Activated CD8-positive, alpha-beta memory T cell treated with anti-CD3 and anti-CD28 coated beads, Interleukin-2, amount 10 ng/mL, durations not matched to agents 7 days and 5 days (primary cell): ENCODE measurements at places on chromosomes 16 and 17. TPM values are rescaled to one million over a fixed set of nuclear protein-coding genes. Genes with fewer than 3 reads are reported as not detected.
A peak's percentile ranks its signal among the peaks of the same experiment; 100 is the strongest.

GRCh38 chr16:23712976-23713375 lies at the start of gene ERN2:
Gene ERN2 (minus strand): TSS chr16:23713222. CDS start chr16:23713187, 35 bp downstream.
- no peak for DNase-seq

GRCh38 chr17:78879635-78880186 lies 23.3 kb downstream of the CEP295NL start:
- DNase-seq, result no peak

GRCh38 chr17:1620486-1620885 lies 8.1 kb downstream of the SLC43A2 start:
- no peak for DNase-seq

DNA sequence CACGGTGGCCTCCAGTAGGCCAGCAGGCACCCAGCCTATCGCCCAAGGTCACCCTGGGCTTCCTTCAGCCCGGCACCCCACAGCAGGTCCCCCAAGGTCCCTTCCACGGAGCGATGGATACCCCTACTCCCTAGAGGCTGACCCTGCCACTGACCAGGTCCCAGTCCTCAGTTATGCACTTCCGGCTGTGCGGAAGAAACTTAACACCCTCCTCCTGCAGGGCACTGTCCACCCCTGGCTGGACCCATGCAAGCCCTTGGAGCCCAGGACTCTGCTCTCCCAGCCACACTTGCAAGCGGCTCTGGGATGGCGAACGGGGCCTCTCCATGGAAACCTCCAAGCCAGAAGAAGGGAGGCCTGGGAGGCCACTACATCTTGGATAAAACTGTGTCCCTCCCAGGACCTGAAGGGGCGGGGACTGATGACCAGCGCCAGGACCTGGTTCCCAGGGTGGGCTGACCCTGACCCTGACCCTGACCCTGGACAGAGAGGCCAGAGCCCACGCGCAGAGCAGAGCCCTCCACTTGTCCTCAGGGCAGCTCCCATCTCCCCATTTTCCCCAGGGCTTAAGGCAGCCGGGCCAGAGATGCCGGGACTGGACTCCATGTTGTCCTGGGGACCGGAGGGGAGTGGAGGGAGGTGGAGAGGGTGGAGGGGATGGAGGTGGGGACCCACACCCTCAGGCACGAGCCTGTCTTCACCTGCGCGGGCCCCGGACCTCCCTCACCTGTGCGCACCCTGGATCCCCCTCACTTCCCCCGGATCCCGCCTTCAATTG lies 734 bp downstream of the CEP131 start:
- no peak for DNase-seq

DNA sequence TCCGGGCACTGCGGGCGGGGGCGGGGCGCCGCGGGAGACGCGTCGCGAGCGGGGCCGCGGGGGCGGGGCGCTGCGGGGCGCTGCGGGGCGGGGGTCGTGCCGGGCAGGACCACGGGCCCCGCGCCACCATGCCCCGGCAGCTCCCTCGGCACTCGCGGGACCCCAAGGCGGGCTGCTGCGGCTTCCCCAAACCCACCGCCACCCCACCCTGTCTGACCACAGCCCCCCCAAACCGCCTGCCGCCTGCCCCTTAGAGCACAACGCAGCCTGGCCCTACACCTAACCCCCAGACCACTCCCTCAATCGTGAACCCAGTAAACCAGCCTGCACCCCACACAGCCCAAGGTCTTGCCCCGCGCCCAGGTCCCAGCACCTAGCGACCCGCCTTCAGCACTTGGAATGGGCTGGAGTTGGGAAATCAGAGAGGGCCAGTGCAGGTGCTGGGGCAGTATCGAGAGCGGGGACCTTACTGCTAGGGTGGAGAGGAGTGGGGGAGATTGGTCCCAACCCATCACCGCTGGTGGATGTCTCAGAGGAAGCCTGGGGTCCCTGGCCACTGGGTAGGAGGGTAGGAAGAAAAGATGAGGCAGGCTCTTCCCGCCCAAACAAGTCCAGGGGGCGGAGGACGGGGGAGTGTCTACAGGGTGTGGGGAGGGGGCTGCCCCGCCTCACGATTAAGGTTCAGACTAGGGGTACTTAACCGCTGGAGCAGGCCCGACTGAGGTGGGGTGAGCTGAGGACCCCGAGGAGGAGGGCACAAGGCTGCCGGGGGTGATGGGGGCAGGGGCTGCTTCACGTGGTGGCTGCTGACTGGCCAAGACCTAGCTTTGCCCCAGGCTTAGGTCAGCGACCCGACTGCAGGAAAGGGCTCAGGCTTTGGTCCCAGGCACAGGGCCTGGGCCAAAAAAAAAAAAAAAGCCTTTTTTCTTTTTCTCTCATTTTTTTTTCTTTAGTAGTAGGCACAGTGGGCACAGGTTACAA lies 539 bp upstream of the VAMP2 start:
- DNase-seq, result peak; percentile 58

- DNase-seq, result no peak
Observed at GRCh38 chr17:43219001-43219400, 7.3 kb downstream of the TMEM106A start.

GRCh38 chr17:48416971-48417370 lies 13.0 kb downstream of the SKAP1 start:
- no peak for DNase-seq

- no peak for DNase-seq
Observed at GRCh38 chr17:12721581-12721980, 55.9 kb downstream of the MYOCD start.

GRCh38 chr16:85321509-85322271 lies 209.4 kb upstream of the CIBAR2 start:
- DNase-seq, result no peak

DNA sequence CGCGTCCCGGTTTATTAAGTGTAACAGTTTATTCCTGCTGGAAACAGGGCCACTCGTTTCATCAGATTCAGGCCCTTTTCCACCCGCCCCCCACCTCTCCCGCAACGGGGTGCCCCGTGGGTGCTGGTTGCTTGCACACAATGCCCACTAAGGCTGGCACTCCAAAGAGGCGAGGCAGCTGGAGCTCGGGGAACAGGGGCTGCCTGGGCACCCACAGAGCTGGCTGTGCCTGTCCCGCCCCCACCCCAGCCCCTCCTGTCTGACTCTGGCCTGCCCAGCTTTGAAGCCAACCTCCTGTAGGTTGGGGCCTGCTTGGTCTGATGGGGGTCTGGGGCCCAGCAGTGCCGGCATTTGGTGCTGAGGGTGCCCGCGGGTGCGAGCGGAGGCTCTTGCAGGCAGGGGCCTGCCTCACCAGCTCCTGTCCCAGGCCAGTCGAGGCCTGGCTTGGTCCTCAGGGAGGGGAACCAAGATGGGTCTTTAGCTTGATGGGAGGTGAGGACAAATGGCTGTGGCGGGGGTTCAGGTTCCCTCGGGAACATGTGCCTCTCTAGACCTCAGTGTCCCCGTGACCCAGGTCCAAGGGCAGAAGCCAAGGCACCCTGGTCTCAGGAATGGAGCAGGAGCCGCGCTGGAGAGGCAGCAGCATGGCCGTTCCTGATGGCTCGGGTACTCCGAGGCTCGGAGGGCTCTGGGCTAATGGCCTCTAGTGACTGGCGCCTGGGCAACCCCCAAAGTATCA lies 20.1 kb downstream of the MYBBP1A start:
- DNase-seq, result no peak

DNA sequence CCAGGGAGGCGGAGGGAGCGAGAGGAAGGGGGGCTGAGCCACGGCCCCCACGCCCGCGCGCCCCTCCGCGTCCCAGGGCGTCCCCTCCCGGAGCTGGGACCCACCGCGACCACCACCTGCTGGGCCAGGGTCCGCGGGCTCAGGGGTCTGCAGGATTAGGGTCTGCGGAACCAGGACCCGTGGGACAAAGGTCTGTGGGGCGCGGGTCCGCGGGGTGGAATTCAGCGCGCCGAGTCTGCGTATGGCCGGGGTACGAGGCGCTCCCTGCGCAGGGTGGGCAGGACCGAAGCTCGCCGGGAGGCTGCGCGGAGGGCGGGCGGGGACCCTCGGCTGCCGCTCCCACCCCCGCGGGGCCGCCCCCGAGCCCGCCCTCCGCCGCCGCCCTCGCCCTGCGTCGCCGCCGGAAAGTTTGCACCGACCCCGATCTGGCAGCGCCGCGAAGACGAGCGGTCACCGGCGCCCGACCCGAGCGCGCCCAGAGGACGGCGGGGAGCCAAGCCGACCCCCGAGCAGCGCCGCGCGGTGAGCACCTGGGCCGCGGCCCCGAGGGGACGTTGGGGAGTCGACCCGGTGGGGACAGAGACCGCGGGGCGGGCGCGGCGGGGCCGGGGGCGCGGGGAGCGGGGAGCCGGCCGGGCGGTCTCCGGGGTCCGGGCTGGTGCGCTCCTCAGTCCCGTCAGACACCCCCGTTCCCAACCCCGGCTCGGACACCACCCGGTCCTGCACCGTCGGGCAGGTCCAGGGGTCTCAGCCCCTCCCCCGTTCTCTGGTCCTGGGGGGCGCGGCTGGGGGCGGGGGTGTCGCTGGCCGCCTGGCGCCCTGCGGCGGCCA lies at the start of gene GCGR:
Gene GCGR, plus strand, starts transcription at position 423 of the 831 bp plus-strand sequence. CDS start 4,869 bp downstream, outside the sequence.
- no peak for DNase-seq

- DNase-seq, result no peak
Observed at GRCh38 chr17:61211236-61211635, 188.4 kb upstream of the TBX2 start.

GRCh38 chr16:15721018-15721417 lies 71.0 kb downstream of the NDE1 start:
- DNase-seq, result no peak

GRCh38 chr16:53768593-53768992 lies 64.6 kb downstream of the FTO start:
- DNase-seq, result peak; percentile 43

DNA sequence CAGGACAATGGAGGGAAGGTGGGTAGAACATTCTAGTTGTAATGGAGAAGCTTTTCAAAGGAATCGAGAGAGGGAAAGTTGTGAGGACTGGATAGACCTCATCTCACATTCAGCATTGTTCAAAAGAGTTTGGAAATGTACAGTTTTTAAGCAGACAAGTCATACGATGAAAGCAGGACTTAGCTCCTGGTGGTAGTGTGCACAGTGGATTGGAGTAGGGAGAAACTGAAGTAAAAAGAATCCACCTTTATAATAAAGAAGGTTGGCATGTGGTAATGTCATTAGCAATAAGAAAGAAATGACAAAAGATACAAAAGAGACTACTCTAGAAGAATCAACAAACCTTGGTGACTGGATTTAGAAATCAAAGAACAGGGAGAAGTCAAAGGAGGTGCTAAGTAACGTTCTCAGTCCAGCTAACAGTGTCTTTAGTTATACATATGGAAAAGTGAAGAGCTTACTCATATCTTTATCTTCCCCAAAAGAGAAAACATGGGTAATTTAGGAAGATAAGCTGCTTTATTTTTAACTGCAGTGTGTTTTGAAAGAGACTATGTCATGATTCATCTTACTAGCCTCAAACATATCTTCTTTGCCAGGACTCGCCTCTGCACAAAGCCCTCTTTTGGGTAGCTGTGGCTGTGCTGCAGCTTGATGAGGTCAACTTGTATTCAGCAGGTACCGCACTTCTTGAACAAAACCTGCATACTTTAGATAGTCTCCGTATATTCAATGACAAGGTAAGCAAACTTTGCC lies 18.7 kb upstream of the EVI2A start:
- DNase-seq, result no peak

- no peak for DNase-seq
Observed at GRCh38 chr16:85584819-85585282, 28.3 kb upstream of the GSE1 start.

DNA sequence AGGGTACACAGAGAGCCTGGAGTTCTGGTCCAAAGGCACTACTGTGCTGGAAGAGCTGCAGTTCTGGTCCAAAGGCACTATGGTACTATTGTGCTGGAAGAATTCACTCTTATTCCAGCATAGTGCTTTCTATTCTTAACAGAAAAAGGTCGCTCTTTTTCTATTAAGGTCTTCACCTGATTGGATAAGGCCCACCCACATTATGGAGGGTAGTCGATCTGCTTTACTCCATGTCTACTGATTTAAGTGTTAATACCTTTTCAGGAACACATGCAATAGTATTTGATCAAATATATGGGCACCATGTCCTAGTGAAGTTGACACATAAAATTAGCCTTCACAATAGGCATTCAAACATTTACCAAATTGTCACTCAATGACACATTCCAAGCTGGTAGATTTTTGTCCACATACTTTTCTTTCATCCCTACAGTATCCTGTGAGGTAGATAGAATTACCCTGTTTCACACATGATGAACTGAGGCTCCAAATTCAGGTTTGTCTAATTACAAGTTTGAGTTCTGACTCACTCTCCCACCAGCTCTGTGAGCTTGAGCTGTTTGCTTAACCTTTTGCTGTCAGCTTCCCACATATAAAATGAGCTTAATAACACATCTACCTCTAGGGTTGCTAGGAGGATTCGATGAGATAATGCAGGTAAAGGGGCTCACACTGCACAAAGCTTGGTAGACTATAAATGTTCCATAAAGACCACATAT lies 129.9 kb downstream of the AIPL1 start:
- DNase-seq, result no peak

DNA sequence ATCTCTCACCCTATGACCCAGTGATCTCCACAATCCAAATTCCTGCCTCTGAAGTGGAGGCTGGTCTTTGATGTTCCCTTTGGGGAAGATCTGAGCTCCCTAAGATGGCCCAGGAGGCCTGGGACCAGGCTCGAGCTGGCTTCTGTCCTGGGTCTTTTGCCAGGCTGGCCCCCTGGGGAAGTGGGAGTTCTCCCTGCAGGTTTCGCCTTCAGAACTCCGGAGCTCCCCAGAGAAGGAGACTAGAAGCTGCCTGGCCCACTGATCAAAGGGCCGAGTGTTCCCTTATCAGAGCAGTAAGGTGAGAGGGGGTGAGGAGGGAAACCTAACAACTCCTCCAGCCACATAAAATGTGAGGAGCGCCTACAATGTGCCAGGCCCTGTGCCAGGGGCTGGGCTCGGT lies 147.1 kb downstream of the IRF8 start:
- DNase-seq, result no peak

DNA sequence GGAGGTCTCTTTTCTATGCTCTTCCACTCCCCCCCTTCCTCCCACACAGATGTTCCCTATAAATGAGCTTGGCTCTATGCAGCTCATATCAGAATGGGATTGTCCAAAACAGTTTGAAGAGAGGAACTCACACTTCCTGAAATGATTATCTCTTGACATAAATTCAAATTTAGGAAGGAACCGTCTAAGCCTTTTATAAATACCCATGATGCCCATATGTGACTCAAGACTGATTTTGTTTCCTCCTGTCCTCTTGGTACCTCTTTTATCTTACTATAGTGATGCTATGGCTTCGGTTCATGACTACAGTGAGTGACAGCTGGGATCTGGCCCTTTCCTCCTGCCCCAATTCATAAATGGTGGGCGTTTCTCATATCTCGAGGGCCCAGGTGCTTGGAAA lies 16.6 kb upstream of the TERF2 start:
- DNase-seq, result no peak

The GPR142 gene
- not detected for total RNA-seq

The CDR2L gene
- 0.47 TPM for total RNA-seq

The ACLY gene
- 220 TPM for total RNA-seq

The MYL11 gene
- not detected for total RNA-seq

The CDH1 gene
- 0.09 TPM for total RNA-seq

The ADAMTS18 gene
- total RNA-seq, result not detected

The KRT39 gene
- not detected for total RNA-seq

The DCAF7 gene
- total RNA-seq, result 129 TPM

The CIBAR2 gene
- not detected for total RNA-seq
